ENCODE measurements at places on chromosomes 11 and 22.

DNA sequence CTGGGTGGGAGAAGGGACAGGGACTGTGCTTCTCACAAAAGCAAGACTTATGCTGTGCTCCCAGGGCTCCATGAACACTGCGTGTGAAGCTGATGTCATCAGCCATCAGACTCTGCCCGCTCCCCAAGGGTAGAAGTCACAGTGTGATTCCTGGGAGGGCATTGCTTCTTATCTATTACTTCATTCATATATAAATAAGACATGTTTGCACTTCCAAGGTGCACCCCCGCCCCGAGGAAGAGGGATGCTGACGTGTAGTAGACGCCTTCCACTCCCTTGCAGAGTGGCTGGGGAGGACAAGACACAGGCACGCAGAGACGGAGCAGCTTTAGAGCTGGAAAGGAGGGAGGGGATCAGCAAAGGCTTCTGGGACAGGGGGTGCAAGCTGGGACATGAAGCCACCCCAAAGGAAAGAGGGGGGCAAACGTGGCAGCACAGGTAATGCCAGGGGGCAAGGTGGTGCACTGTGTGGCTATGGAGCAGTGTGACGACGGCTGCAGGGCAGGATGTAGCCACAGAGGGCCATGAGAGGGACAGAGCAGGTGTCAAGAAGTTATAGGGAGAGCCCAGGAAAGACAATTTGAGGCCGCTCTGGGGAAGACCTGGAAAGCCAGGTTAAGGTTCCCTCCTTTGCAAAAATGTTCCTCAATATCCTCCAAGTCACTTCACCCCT lies 558.5 kb downstream of the MN1 start:
- no peak for DNase-seq

DNA sequence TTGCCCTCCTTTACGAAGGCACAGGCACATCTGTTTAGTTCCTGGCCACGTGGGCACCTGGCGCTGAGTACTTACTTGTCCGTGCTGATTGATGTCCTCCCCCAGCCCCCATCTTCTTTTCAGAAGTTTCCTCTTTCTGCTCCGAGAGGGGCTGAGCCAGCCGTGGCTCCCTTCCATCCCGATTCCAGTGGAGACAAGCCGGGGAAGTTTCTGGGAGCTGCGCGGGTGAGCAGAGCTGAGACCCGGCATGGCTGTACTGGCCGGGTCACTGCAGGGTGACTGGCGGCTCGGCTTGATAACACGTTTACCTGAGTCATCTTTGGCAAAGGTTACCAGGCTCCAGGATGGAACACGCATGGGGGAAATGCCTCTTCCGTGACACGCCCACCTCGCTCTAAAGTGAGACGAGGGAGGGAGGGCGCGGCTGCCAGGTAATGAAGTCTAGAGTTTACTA lies 45.4 kb upstream of the ATXN10 start:
- no peak for DNase-seq

- no peak for DNase-seq
Observed at GRCh38 chr11:105937331-105937730, 84.7 kb downstream of the MSANTD4 start.

- DNase-seq: no peak
Observed at GRCh38 chr11:64715756-64716472, 7.1 kb downstream of the NRXN2 start.

DNA sequence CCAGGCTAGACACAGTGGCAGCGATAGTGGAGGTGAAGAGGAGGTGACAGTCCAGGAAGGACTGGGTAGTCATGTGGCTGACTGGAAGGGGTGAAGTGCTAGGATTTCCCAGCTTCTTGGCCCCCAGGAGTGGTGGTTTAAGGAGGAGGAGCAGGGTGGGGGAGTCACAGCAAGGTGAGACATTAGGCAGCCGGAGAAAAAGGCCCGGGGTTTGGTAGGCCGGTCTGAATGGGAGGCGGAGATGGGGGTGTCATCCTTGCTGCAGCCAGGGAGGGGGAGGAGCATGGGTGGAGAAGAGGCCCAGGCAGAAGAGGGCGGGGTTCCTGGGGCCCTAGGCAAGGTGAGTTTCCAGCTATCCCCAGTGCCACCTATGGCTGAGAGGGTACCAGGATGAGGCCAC lies 6.1 kb downstream of the SIPA1 start:
- DNase-seq: peak; percentile 32

DNA sequence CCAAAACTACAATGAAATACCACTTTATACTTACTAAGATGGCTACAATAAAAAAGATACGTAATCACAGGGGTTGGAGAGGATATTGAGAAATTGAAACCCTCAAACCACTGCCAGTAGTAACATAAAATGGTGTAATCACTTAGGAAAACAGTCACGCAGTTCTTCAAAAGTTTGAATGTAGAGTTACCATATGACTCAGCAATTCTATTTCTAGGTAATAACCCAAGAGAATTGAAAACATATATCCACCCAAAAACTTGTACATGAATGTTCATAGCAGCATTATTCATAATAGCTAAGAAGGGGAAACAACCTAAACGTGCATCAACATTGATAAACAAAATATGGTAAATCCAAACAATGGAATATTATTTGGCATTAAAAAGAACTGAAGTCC lies 24.4 kb upstream of the PSMA1 start:
- DNase-seq: peak; percentile 6

GRCh38 chr11:29634244-29634643 lies 382.6 kb downstream of the KCNA4 start:
- DNase-seq: no peak

GRCh38 chr11:32065865-32066629 lies 24.8 kb upstream of the RCN1 start:
- DNase-seq: no peak

DNA sequence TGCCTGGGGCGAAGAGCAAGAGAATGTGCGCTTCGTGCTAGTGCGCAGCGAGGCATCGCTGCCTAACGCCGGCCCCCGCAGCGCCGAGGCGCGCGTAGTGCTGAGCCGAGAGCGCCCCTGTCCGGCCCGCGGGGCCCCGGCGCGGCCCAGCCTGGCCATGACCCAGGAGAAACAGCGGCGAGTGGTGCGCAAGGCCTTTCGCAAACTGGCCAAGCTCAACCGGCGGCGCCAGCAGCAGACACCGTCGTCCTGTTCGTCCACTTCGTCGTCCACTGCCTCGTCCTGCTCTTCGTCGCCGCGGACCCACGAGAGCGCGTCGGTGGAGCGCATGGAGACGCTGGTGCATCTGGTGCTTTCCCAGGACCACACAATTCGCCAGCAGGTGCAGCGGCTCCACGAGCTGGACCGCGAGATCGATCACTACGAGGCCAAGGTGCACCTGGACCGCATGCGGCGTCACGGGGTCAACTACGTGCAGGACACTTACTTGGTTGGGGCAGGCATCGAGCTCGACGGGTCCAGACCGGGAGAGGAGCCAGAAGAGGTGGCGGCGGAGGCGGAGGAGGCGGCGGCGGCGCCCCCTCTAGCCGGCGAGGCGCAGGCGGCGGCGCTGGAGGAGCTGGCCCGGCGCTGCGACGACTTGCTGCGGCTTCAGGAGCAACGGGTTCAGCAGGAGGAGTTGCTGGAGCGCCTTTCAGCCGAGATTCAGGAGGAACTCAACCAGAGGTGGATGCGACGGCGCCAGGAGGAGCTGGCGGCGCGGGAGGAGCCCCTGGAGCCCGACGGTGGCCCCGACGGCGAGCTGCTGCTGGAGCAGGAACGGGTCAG lies 1.0 kb downstream of the RASSF10 start:
- no peak for DNase-seq

DNA sequence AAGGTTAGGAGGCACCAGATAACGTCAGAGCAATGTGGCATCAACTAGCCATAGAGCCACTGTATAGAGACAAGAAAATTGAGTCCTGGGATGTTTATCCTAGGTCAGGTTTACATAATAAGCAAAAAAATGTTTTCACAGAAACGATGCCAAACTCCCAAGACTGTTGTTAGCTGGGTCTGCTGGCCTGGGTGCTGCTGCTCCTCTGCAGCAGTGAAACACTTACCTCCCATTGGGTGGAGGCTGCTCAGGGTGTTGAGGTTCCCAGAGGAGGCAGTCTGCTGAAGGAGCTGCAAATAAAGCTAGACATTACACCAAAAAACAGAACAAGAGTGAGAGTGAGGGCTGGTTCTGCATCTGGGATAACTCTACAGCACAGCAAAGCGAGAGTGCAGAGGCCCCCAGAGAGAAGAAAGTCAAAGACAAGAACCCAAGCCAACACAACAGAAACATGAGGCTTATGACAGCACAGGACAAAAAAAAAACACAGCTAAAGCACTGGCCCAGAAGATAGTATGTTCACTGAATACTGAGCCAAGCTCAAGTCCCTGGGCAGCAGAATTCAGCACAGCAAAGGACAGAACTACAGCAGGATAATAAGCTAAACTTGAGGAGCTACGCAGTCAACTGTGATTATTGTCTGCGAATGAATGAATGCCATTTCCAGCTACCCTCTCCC lies 29.9 kb upstream of the RAPSN start:
- no peak for DNase-seq

DNA sequence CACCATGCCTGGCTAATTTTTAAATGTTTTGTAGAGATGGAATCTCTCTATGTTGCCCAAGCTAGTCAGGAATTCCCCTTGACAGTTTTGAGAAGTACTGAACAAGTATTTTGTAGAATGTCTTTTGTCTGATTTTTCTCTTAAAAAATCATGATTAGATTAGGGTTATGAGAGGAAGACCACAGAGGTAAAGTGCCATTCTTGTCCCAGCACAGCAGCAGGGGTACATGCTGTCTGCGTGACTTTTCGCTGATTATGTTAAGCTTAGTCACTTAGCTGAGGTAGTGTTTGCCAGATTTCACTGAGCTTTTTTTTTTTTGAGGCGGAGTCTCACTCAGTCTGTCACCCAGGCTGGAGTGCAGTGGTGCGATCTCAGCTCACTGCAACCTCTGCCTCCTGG lies 13.6 kb upstream of the NUP160 start:
- no peak for DNase-seq

DNA sequence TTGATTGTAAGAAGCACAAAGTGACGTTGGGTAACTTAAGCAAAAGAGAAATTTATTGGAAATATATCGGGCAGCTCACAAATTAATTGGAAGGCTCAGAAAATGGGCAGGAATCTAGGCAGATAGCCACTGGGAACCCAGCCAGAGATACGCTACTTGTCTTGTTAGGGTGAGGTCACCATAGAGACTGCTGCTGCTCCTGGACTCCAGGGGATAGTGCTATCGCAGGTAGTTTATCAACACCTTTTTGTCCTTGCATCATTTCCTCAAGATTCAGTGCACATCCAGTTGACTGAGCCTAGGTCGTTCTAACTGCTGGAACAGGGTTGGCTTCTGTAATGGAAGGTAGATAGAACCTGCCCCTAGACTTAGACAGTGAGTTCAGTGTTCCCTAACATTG lies 19.6 kb downstream of the AMOTL1 start:
- DNase-seq: no peak

- DNase-seq: no peak
Observed at GRCh38 chr11:75236062-75236461, 4.5 kb upstream of the TPBGL start.

GRCh38 chr11:73029403-73029802 lies 112.7 kb downstream of the FCHSD2 start:
- no peak for DNase-seq
